ENCODE measurements at places on chromosomes 13 and 19.

DNA sequence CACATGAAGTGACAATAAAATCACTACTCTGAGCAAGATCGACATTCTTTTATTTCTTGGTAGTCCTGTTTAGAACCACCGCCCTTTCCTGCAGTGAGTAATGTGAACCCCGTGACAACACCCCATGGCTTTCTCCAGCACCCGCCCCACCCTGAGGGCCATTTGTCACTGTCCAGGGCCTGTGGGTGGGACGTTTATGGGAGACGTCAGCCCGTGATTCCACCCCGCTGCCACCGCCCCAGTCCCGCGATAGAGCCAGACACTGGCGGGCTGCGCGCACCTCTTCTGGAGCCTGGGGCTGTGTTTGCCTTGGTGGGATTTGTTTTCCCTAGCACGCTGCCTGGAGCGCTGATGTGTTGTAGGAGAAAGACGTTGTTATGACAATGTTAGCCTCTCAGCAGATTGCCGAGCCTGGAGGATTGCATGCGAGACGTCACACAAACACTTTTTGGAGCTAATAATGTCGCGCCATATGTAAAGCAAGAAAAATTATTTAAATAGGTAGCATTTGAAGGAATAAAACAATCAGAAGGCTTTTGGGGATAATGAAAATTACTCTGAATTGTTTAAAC, 263.7 kb downstream of the TEX29 start:
- DNase-seq = no peak

DNA sequence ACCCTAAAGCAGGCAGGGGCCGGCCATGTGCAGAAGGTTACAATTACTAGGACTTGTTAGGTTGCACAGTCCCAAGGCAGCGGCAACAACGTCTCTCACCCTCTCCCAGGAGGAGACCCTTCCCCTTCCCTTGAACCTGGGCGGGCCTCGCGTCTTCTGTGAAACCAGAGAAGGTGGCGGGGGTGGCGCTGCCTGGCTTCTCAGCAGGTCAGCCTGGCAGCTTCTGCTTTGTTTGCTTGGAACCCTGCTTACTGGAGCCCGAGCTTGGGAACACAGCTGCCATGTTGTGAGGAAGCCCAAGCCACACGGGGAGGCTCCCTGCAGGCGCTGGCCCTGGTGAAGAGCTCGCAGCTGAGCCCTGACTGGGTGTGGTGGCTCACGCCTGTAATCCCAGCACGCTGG, 15.5 kb downstream of the MKNK2 start:
- no peak for DNase-seq

GRCh38 chr19:35155981-35156672, 1.6 kb downstream of the FXYD5 start:
- DNase-seq = no peak

DNA sequence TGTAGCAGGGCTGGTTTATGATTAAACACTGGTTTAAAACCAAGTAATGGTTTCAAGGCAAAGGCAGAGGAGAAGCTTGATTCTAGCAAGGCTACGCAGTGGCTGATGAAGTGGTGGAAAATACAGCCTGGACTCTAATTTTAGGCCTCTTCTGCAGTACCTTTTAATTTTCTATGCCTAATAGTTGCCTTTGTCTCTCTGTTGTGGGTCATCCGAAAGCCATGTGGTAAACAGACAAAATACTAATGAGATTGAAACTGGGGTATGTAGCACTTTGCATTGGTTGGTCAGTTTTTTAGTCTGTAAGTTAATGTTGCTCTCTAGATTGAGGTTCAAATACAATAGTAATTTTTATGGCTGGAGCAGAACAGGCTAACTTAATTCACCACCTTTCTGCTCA, 3.3 kb downstream of the LMO7 start:
- no peak for DNase-seq

DNA sequence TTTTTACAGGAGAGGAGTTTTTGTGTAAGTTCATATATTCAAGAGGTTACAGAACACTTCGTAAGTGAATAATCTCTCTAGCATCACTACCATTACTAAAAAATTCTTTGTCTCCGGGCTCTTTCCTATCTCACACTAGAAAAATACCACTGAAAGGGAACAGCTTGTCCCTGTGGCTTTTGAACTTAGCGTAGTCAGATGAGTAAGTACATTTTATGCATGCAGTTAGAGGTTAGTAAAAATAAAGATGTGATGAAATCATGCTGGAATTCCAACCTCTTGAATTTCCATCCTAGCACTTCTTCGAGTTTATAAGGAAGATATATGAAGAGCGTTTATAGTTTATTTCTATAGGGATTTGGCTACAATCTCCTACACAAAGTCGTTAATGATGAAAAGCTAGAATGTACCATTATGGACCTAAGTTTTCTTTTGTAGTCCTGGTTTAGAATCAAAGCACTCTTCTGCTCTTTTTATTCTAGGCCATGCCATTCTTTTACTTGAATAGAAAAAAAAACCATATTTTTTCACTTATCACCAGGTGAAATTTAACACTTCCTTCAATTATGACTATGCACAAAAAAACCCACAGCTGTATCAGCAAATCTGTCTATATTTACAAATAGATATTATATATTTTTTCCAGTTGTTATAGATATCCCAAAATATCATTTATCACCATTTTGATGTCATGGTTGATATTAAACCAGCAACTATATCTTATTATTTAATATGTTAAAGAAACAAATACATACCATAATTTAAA, 139.9 kb upstream of the PCDH9 start:
- peak; percentile 73 for DNase-seq

- no peak for DNase-seq
Measured at GRCh38 chr19:49441210-49441959, at the start of gene SLC17A7. SLC17A7 (minus strand) TSS chr19:49441527; CDS start chr19:49441379, 148 bp downstream.

- DNase-seq = peak; percentile 40
Measured at GRCh38 chr19:13401388-13401787, 104.9 kb downstream of the CACNA1A start.

DNA sequence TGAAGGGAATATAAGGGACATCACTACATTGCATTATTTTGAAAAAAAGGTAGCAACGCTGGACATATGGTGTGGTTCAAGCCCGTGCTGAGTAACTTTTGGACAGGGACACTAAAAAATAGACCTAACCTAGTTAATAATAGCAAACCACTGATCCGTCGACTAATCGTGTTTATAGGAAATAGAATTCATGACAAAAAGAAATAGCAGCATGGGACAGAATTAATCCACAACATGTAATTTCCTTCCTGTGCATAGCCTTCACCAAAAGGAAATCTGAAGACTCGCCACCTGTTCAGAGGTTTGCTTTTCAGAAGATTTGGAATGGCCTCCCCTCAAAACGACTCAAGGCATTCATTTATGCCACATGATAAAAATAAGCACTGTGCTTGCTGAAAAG, 128.7 kb downstream of the FGF14 start:
- DNase-seq = no peak

DNA sequence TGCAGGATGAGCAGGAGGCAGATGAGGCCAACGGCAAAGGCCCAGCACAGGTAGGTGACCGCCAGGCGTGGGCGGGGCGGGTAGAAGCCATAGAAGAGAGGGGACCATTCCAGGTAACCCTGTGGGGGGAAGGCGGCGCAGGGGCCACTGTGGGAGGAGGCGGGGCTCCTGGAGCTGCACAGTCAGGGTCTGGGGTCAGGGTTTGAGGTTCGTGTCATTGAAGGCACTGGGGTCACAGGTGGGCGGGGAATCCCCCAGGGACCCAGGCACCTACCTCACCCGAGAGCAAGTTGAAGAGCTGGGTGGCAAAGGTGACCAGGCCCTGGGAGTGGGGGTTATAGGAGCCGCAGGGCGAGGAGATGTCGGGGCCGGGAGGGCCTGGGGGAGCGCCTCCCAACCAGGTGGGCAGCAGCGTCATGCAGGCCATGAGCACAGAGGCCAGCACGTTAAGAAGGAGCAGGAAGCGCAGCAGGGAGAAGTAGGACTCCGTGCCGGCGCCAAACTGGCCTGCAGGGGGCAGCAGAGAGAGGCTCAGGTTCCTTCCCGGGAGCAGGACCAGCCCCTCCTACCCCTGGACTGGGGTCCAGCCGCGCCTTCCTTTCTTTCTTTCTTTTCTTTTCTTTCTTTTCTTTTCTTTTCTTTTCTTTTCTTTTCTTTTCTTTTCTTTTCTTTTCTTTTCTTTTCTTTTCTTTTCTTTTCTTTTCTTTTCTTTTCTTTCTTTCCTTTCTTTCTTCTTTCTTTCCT, 4.6 kb downstream of the TMC4 start:
- peak; percentile 86 for DNase-seq

DNA sequence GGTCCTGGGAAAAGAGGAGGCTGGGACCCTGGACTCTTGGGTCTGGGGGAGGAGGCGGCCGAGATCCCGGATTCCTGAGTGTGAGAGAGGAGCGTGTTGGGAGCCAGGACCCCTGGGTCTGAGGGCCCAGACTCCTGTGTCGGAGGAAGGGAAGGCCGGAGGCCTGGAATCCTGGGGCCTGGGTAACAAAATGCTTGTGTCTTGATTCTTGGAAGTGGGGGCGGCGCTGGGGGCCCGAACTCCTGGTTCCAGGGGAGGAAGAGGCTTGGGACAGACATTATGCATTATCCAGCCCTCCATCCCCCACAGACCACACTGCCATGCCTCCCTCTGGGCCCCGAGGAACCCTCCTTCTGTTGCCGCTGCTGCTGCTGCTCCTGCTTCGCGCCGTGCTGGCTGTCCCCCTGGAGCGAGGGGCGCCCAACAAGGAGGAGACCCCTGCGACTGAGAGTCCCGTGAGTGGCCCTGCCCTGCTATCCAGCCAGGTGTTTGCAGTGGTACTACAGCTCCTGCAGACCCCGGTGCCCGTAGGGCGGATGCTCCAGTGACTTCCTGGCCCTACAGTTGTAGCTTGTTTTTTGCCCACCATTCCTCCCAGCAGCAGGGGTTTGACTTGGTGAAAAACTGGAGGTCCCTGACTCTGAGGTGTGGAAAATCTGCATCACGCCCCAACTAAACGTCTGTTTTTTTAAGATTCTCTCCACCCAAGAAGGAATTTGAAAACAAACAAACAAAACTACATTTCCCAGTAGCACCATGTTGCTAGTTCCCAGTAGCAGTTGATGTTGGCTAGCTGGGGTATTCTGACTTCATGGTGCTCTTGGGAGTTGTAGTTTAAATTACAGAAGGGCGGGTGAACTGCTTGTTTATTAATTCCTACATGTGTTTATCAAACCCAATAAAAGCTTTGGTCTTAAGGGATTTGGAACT, 630 bp downstream of the NUCB1 start:
- DNase-seq = no peak

DNA sequence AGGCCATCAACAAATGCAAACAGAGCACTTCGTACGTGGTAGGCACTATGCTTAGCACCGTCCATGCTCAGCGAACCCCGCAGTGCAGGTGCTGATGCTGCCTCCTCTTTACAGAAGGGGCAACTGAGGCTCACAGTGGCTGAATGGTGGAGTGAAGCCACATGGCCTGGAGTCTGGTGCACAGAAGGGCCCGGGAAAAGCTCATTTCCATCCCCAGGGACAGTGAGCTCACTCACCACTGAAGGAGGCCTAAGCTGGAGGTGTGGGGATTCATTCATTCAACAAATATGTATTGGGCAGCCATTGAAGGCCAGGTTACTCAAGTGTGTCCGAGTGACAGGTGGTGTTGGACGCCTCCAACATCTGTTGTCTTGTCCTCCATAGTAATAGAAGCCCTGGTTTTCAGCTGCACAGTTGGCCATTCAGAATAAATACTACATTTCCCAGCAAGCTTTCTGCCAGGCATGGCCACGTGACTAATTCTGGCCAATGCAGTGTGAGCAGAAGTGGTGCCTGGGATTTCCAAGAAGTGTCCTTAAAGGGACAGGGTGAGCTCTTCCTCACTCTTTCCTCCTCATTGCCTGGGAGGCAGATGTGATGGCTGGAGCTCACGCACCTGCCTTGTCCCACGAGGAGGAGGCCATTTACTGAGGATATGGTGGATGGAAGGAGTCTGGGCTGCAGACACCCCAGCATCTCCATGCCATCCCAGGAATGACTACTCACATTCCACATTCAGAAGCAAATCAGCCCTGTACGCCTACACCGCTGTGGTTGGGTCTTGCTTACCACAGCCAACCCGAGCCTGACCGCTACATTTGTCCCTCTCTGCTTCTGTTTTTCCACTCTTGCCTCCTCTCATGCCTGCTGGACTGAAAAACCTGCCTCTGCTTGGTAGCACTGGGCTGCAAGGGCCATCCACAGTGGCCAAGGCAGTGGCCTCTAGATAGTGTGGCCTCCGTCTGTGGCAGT, 2.3 kb upstream of the ZNRF4 start:
- peak; percentile 36 for DNase-seq

DNA sequence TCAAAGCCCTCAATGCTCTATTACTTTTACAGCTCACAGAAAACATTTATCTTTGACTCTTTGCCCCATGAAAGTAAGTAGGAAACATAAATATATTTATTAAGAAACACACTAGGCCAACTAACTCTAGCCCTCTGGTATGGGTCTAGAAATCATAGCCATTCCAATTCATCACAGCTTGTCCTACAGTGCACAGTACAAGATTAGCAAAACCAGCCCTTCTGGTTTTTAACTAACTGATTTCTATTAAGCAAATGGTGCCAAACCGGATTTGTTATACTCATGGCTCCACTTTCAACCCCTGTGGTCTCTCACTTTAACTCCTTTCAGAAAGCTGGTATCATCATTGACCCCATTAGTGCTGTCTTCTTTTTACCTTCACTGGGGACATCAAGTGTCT, 5.6 kb upstream of the LRRC63 start:
- DNase-seq = no peak

DNA sequence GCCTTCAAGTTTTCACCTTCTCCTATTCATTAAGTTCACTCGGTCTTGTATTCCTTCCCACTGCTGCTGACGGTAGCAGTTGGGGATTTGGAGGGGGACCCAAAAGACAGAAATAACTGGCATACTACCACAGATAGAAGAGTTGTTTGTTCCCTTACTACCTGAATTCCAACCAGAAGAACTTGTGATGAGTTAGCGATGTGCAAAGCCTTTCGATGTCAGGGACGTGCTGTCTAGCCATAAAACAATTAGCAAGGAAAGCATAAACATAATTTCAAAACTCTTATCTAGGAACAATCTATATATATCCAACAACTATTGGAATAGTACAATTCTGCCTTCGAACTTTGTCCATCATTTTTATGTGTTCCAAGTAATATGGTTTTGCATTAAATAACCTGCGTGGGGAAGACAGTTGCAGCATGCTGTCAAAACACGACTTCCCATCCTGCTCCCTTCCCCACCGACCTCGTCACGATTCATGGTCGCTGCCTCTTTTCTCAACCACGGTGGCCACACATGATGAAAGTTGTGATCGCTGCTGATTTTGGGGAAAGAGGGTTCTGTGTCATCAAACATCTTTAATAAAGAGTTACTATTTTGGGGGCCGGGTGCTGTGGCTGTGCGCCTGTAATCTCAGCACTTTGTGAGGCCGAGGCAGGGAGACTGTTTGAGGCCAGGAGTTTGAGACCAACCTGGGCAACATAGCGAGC, 3.8 kb upstream of the SLC7A9 start:
- DNase-seq = no peak

Measured in MCF 10A (cell line).